Spinal cord (tissue), 10 donors: ENCODE measurements at places on chromosomes 5 and 9.
A peak's percentile ranks its signal among the peaks of the same experiment; 100 is the strongest.

DNA sequence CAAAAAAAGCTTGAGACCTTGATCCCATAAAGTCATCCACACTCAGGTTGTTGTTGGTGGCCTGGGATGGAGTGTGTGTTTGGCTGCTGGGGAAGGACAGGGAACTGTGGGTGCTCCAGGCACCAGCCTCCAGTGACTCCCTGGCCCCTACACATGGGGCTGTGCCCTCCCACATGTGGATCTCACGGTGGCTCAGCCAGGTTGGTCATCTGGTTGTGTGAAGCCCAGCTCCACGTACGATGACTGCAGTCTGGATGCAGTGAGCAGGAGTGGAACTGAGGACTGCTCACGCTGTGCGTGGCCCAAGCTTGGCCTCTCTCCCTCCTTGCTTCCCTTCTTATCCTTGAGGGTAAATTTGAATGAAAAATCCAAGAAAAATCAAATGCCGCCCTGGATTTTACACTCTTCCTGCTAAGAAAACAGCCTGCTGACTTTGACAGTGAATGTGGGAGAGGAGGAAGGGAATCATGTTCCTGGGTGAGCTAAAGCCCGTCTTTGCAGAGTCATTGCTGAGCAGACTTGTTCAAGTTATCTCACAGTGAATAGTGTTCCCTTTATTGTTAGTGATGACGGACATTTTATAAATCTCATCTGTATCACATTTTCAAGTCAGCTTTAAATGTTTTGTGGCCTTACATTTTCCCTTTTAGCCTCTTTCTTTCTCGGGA, 65.1 kb upstream of the CACNA1B start:
- DNase-seq = no peak

- no peak for DNase-seq
Observed at GRCh38 chr9:6893350-6894131, 135.8 kb downstream of the KDM4C start.

DNA sequence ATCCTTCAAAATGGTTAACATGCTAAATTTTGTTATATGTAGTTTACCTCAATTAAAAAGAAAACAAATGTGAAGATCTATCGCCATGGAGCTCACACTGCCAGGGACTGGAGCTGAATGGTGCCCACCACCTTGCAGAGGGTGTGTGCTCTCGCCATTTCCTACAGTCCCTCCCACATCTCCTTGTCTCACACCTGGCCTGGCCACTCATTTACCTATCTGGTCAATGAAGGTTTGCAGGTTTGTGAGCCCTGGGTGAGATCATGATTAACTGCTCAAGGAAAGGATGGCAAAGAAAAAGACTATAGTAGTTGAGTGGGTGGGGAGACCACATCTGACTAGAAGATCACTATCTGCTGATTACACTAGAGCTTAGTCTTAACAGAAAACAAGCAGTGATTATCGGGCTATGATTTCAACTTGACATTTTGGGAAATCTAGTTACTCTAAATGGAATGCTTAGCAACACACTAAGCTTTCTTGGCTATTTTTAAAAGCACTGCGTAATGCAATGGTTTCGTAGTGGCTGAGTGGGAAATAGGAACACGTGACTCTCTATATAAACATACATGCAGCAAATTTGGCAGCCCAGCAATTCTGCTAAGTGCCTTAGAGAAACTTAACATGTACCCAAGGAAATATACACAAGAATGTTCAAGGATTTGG, 27.3 kb downstream of the PUM3 start:
- no peak for DNase-seq

DNA sequence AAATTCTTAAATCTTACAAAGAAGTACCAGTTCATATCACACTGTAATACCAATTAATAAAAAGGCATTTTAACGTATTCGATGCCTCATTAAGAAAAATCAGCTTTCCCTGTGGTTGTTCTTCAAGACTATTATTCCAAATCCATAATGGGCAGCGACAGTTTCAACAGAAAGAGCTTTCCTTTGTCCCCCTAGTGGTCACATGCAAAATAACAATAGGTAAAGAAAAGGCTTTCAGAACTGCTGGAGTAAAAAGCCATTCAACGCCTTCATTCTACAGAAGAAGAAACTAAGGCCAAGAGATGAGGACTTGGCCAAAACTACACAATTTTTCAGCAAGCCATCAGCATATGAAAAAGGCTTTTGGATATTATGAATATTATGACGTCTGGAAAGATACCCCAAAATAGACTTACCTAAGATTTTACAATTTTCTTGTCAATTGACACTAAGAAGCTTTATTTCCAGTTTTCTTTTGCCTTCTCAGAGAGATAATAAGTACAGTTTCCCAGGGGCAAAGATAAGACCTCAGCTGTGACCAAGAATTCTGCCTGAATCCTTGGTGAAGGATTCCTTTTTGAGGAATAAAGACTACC, 6.7 kb upstream of the CDH6 start:
- no peak for DNase-seq

DNA sequence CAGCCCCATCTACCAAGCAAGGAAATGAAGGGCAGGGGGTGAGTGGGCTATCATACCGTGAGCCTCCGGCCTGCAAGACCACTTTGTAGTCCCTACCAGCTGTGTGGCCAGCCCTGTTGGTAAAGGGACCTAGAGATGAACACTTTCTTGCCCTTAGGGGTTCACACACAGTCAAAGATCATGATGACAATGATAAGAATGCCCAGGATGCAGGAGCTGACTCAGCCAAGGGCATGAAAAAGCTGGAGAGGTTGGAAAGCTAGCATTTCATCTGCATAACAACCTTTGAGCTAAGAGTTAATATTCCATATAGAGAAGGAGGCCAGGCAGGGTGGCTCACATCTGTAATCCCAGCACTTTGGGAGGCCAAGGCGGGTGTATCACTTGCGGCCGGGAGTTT, 19.2 kb upstream of the FGFR4 start:
- DNase-seq = no peak

DNA sequence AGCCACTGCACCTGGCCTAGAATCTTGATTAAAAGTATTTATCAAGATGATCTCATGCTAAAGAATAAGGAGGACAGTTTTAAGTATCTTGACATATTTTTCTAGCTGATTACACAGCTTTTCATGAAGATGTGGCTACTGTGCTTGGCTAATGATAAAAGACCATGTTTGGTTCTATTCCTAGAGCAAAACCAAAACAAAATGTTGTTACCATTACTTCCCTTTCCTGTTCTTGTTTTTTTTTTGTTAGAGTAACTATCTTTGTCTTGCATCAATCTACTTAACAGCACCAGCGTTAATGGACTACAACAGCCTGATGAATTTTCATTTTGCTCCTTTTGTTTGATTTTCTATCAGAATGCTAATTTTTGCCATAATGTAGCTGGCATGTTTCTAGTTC, 86.2 kb upstream of the DHFR start:
- peak; percentile 5 for DNase-seq

- no peak for DNase-seq
Observed at GRCh38 chr9:15357050-15357653, 50.1 kb upstream of the TTC39B start.

DNA sequence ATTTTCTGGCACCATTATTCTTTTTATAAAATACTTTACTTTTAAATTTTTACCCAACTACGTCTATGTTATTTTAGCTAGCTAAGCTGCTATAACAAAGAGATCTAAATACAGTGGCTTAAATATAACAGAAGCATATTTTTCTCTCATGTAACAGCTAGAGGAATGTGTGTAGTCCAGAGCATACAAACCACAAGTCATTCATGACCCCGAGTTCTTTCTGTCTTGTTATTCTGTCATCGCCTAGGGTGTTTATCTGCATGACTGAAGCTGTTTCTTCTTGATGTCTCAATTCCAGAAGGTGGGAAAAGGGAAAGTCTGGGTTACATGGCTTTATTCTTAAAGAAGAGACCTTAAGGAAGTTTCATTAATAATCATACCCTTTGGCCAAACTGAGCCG, 136.9 kb upstream of the RFX3 start:
- no peak for DNase-seq

GRCh38 chr5:172494630-172495505, 40.5 kb upstream of the SH3PXD2B start:
- DNase-seq = no peak
